Naive B cell (primary cell): ENCODE measurements at places on chromosomes 6 and 20. TPM values are rescaled to one million over a fixed set of nuclear protein-coding genes. Genes with fewer than 3 reads are reported as not detected.

DNA sequence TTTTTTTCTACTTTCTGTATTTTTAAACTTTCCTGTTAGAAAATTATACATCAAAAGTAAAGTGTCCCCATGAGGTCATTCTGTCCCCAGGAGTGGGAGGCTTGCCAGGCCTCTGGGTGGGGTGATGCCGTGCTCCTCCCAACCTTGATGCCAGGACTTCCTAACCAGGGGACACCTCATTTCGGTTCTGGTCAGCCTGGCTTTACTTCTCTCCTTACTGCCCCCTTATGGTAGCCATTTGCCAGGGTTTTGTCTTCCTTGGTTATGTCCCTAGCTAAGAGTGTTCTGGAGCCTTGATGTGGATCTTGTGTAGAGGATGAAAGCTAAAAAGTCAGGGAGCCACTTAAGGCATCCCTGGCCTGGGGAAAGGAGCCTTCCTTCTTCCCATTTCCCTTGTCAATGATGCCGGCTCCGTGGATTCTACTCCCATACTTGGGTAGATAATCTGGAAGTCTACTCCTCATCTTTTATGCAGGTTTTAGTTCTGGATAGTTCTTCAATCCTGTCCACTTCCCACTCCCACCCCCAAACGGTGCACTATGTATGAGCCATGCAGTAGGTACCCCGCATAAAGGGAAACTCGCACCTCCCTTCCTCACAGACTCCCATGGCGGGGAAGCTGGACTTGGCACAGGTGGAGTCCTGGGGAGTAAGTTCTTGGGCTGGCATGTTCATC, 164.1 kb upstream of the SALL4 start:
- DNase-seq = no peak

DNA sequence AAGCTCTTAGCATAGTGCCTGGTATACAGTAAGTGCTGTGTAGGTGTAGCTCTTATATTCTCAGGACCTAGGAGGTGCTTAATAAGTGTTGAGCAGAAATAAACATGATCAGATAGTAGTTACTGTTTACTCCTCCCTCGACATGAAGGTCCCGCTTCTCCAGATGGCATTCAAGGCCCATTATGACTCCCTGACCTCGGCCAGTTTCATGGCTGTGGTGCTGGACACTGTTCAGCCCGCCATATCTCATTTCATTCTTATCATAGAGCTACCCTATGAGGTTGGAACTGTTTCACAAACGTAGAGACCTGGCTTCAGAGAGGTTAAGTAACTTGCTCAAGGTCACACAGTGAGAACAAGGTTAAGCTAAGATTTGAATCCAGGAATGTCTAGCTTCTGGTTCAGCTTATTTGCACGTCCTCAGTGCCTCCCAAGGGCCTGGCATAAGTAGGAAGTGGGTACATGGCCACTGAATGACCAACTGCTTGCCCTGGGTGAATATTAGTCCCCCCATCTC, 39.0 kb downstream of the CD40 start:
- DNase-seq = no peak

DNA sequence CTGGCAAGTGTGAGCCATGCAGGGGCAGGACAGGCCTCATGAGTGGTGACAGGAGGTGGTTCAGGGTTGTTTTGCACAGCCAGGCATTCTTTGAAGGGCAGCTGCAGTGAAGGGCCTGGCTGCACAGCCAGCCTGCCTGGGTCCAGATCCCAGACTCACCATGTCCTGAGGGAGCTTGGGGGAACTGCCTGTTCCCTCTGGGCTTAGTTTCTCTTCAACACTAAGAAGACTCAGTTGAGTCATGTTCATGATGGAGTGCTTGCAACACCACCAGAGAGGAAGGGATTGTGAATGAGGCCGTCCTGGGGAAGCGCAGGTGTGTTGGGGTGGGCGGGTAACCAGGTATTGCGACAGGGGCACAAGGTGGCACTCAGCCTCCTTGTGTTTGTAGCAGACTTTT, 102.4 kb downstream of the CDH26 start:
- DNase-seq = no peak

GRCh38 chr20:10789386-10789785, 115.6 kb upstream of the JAG1 start:
- DNase-seq = no peak

GRCh38 chr6:129046526-129046925, 163.6 kb downstream of the LAMA2 start:
- DNase-seq = no peak

DNA sequence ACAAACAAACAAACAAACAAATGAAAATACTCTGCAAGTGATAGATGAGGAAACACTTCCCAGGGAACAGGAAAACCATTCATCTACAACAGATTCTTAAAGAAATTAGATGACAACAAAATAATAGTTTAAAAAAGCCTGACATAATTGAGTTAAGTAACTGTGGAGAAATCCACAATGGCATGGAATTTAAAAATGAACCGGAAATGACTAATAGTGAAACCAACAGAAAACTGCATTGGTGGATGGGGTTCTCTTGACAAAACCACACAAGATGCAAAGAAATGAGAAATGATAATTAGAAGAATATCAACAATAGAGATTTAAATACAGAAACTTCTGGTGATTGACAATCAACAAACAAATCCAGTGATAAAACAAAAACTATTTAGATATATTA, 785.6 kb downstream of the QKI start:
- no peak for DNase-seq

DNA sequence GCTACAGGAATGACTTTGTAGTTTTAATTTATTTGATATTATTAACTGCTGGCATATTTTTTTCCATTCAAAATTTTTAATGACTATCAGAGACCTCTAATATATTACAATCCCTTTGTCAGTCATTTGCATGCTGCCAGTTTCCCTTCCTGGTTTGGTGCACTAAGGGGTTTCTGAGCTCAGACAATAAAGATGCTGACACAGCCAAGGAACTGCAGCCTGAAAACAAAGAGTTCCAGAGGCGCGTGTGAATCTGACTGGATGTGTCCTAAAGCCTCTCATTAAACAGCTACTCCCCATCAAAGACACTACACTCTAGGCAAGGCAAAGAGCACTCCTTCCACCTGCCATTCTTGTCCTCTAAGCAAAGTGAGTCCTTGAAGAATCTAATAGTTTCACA, 116.8 kb upstream of the DST start:
- no peak for DNase-seq

The PDE7B gene
- 0.10 TPM for polyA plus RNA-seq

- no peak for DNase-seq
Measured at GRCh38 chr20:21812379-21812778, 106.9 kb downstream of the PAX1 start.

- no peak for DNase-seq
Measured at GRCh38 chr6:3929281-3929798, 80.2 kb downstream of the FAM50B start.

The LY6G5C gene
- polyA plus RNA-seq = 0.98 TPM

GRCh38 chr20:50446351-50447101, 63.7 kb upstream of the PTPN1 start:
- no peak for DNase-seq

The SEMG1 gene
- polyA plus RNA-seq = not detected

The C6orf120 gene
- 9.1 TPM for polyA plus RNA-seq

The KIAA1755 gene
- polyA plus RNA-seq = not detected

DNA sequence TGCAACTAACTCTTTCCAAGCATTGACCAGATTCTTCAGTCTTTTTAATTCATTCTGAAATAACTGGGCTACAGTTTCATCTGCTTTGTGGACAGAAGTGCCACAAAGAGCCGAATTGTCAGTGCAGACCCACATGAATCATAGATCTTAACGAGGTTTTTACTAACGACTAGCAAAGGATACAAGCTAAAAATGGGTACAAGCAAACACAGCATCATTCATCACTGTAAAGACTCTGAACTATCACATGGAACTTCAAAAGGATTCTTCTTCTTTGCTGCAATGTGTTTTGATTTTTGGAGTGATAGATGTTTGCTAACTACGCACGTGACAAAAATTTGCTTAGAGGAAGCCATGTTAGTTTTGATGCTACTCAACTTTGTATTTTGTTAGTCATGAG, 227.1 kb downstream of the ESR1 start:
- no peak for DNase-seq

The RAD21L1 gene
- polyA plus RNA-seq = not detected

The GRIK2 gene
- not detected for polyA plus RNA-seq

The NUDT3 gene
- 14.3 TPM for polyA plus RNA-seq

The DSN1 gene
- polyA plus RNA-seq = 24.4 TPM

The BHLHE23 gene
- polyA plus RNA-seq = not detected

GRCh38 chr20:44087857-44088120, 99.2 kb downstream of the JPH2 start:
- no peak for DNase-seq

DNA sequence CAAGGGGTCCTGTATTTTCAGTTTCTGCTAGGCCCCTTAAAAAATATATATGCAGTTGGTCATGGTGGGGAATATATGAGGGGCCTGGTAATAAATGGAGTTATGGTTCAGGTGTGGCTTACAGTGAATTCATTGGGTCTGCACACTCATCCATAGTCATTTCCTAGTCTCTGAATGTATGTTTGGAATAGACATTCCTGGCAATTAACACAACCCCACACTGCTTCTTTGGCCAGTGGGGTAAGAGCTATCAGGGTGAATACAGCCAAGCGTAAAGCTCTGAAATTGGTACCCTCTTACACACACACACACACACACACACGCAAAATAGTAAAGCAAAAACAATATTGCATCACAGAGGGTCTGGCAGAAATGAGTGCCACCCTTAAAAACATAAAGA, 56.5 kb downstream of the QRSL1 start:
- no peak for DNase-seq

DNA sequence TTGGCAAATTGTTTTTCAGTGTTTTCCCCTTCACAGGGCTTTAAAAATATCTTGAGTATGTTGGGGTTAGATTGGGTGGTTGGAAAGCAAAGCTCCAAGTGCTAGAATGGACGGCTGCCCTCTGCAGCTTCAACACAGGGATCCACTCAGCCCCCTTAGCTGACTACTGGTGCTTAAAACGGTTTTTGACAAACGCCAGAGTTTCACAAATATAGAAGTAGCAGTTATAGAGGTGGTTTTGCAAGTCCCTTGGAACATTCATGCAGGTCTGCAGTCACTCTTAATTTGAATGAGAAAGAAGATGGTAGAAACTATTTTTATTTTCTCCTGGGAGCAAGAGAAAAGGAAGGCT, 175.9 kb downstream of the ARID1B start:
- no peak for DNase-seq

DNA sequence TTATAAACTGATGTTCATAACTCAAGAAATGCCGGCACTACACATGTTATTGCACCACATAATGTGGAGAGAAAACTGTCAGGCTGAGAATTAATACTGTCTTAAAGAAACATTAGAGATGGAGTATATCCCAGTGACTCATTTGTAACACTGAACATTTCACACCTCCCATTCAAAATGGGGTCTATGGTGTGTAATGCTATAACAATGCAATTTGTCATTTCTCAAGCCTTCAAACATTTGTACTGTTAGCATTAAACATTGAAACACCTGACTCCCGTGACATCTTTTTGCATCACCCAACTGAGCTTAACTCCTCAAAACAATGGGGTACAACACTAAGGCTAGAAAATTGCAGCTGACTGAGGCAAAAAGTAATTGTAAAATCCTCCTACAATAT, 151.7 kb downstream of the DST start:
- no peak for DNase-seq

The OPRM1 gene
- not detected for polyA plus RNA-seq

- DNase-seq = no peak
Measured at GRCh38 chr20:29763821-29764511, 1493.5 kb upstream of the DEFB115 start.

DNA sequence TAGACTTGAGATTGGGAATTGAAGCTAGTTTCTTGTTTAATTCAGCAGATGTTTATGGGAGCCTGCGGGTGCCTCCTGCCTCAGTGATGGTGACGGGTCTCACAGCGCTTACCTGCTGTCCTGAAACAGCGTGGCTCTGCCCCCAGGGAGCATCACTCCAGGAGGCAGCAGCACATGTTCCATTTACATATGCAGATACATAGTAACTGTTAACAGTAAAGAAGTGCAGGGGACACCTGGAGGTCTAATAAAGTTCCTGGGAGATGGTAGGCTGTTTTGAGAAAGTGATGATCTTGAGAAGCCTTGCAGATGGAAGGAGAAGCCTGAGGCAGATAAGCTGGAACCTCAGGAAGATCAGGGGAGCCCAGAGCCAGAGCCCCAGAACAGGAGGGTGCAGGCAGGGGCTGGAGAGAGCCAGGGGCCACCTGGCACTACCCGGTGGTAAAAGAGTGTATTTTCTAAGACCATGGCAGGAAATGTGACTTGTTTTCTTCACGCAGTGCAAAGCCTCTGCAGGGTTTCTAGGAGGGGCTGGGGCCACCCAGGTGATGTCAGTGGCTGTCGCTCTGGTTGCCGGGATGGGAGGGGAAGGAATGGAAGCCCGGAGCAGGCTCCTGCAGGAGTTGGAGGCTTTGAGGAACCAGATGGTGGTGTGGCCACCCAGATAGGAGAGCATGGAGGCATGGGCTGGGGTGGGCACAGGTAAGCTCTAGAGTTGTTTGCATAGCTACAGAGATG, 24.2 kb upstream of the KIF25 start:
- no peak for DNase-seq

- DNase-seq = no peak
Measured at GRCh38 chr6:33966536-33966935, 162.7 kb upstream of the MLN start.

- DNase-seq = no peak
Measured at GRCh38 chr6:32084780-32085179, 24.4 kb downstream of the TNXB start.
